ENCODE measurements at places on chromosomes 7 and 10.

DNA sequence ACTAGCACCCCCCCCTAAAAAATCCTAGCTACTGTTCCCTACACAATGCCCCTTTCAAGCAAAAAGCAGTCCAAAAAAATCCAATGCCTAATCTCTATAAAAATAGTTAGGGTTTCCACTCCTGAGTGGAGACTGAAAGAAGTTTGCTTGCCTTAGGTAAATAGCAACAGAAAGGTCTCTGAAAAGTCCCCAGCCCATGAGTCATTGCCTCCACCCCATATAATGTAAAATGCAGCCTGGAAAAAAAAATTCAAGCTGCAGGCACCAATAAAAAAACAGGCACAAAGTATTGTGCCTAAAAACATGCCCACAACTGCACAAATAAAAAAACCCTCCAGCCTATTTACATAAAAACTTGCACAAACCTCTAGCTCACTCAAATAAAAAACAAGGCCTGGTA, 47.5 kb downstream of the ZNF680 start:
- no peak for DNase-seq

- no peak for DNase-seq
Measured at GRCh38 chr7:111771638-111772037, 209.3 kb upstream of the IMMP2L start.

- no peak for DNase-seq
Measured at GRCh38 chr7:29043576-29043975, 85.4 kb upstream of the TRIL start.

GRCh38 chr7:139869886-139870285, 40.8 kb downstream of the TBXAS1 start:
- DNase-seq: no peak

DNA sequence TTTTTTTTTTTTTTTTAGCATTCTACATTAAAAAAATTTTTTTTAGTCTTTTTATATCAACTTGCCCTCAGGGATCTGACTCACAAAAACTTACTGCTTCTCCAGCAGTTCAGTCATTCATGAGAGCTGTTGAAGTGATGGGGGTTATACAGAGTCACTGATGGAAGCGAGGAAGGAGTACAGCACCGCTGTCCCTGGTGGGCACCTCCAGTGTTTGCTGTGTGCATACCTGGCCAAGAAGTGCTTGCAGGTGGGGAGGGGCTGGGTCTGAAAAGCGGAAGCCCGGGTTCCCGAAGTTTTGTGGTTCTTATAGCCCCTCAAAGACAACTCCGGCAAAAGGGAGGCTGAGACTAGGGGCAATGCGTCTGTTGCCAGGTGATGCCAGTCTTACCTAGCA, 46.2 kb downstream of the MINDY4 start:
- no peak for DNase-seq

DNA sequence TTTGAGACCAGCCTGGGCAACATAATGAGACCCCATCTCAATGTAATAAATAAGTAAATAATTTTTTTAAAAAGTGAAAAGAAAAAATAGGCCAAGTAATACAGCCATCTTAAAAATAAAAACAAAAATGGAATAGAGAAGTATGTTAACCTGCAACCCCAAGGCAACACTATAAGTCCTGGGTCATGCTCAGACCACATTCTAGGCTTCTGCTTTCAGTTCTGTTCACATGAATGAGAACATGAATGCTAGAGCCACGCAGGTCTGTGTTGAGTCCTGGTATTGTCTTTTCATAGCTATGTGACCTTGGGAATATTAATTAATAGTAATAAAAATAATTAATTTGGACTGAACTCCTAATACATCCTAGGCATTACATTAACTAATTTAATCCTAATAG, 284.0 kb downstream of the AUTS2 start:
- no peak for DNase-seq

GRCh38 chr10:77969114-77969513, 42.6 kb upstream of the DLG5 start:
- no peak for DNase-seq

- DNase-seq: no peak
Measured at GRCh38 chr10:50541317-50541716, 82.4 kb downstream of the SGMS1 start.

- DNase-seq: no peak
Measured at GRCh38 chr7:44447874-44448425, 42.5 kb downstream of the NUDCD3 start.

GRCh38 chr10:115972426-115972825, 300.6 kb downstream of the GFRA1 start:
- DNase-seq: no peak

- no peak for DNase-seq
Measured at GRCh38 chr7:70215491-70215890, 617.2 kb downstream of the AUTS2 start.

DNA sequence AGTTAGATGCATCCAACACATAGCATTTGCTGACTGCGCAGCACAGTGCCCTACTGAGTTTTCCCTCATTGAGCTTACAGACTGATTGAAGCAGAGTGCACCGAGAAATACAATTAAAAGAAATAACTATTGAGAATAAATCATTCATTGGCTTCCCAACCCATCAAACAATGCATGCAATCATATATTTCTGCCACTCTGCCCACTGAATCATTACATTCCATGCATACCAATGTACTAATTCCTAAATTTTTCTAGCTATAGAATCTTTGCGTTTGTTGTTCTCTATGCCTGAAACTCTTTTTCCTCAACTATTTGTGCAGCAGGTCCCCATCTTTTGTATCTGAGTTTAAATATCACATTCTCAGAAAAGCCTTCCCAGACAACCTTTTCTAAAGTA, 783.8 kb downstream of the SORCS1 start:
- DNase-seq: no peak

GRCh38 chr10:103648251-103648635, 154.7 kb downstream of the NEURL1 start:
- no peak for DNase-seq

DNA sequence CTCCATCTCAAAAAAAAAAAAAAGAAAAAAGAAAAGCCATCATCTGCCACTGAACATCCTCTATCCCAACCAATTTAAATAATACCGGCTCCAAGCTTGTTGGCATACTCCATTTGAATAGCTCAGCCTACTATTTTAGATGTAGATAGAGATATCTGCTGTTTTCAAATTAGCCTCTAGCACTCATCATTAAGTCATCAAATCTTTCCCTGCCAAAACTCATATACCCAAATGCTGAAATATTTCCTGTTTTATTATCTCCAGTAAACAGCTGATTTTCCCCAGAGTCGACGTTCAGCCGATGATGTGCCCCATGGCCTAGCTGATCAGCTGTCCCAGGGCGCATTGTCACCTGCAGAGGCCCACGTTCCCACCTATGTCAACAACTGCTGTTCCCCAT, 34.5 kb upstream of the FRMD4A start:
- no peak for DNase-seq

- no peak for DNase-seq
Measured at GRCh38 chr10:122152544-122152943, 118.6 kb upstream of the BTBD16 start.

DNA sequence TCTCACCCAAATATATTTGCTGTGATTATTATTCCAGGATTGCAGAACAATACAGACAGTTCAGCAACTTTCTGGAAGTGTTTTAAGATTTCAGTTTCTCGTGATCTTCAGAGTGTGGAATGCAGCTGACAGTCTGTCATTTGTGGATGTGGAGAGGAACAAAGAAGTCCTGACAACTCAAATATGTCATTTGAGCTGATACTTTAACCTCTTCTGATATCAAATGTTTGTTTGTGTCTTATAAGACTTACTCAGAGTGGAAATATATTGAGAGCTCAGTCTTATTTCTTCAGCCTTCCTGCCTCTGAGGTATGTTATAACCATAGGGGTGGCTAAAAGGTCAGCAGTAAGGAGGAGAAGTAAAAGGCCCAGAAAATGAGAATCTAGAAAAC, 96.4 kb downstream of the OSBPL3 start:
- no peak for DNase-seq

DNA sequence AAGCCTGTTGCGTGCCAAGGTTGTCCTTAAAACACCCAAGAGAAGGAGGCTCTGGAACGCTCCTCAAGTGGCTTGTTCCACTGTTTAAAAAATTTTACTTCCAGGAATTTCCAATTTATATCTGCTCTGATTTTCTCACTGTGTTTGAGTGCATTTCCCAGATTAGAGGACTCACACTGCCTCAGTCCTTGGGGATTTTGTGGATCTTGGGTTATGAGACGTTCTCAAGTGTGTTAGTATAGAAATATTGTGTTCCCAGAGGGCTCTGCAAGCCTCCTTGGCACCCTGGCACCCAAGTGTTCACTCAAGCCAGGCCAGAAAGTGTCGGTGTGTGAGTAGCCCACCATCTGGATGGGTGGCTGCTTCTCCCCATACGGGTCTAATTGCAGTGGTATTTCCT, 192.2 kb downstream of the SNX10 start:
- no peak for DNase-seq

GRCh38 chr10:128538671-128539070, 412.4 kb upstream of the MKI67 start:
- DNase-seq: no peak

DNA sequence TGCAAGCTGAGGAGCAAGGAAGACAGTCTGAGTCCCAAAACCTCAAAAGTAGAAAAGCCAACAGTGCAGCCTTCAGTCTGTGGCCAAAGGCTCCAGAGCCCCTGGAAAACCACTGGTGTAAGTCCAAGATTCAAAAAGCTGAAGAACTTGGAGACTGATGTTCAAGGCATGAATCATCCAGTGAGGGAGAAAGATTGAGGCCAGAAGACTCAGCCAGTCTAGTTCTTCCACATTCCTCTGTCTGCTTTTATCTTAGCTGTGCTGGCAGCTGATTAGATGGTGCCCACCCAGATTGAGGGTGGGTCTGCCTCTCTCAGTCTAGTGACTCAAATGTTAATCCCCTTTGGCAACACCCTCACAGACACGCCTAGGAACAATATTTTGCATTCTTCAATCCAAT, 20.1 kb upstream of the MDFIC start:
- no peak for DNase-seq

GRCh38 chr7:26549281-26549944, 257.8 kb downstream of the SNX10 start:
- DNase-seq: no peak

DNA sequence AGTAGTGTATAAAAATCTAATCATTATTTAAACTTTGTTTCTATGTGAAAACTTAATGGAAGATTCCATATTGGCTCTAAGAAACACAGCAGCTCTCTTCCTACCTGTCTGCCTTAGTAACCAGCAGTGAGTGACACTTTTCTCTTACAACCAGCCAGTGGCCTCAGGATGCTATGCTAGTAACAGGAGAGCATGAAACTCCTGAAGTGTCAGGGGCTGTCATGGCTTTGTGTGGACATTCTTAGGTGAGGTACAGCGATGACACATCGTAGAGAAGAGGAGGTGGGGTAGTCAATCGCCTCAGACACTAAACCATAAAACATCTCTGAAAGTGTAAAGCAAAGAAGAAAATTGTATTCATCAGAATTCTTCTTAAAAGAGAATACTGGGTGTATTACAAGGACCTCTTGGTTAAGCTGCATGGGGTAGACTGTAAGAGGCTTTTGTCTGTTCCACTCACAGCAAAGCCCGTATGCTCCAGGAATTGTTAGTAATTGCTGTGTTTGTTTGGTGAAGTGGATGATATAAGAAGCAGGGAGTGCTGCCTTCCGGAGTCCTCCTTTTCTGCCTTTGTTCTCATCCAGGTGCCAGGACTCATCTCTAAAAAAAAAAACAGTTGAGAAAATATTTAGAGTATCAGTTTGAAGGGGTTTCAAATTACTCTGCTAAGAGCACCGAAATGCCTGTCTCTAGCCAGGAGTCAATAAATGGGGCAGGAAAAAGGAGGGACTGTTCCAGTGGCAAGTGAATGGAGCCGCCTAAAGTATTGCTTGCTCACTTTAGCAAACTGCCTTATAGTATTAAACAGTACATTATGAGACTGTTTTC, 518.8 kb downstream of the CNTNAP2 start:
- no peak for DNase-seq

DNA sequence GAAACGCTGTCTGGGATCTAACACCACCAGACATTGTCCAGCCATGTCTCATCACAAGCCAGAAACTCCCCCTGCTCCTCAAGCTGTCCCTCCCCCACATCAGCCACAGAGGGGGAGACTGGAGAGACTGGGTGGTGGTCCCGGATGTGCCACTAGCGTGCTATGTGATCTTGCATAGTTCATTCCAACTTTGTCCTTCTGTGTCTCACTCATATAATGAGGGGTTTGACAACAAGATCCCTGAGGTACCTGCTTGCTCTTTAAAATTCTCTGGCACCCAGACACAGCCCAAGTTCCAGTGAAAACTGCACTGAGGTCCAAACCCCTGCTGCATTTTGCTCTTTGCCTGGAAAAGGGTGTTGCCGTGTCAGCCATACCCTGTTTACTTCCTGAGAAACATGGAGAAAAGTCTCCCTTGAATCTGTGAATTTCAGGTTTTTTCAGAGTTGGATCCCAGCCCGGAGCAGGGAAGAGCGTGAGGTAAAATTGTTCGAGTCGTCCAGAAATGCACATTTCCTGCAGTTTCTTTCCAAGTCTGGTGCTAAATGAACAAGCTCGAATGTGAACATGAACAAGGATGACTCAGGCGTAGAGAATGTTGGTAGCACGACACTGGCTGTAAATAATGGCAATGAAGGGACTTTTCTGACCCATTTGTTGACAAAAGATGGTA, 156.6 kb downstream of the CCDC3 start:
- DNase-seq: no peak

GRCh38 chr7:48518092-48518491, 346.8 kb downstream of the ABCA13 start:
- no peak for DNase-seq

DNA sequence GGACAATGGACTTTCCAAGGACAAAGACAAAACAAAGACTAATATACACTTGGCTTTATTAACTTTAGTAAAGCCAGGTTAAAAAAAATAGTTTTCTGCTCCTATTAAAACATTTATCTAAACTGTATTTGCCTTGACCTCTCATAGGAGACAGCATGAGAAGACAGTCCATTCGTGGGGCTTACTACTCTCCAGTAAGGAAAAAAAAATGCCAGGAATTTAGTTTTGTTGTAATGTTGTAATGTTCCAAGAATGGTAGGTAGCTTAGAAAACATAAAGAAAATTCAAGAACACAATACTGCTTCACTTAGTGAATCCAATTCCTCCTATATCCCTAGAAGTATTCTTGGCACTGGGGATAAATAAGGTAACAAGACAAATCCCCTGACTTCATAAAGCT, 81.7 kb downstream of the KMT2C start:
- DNase-seq: no peak

DNA sequence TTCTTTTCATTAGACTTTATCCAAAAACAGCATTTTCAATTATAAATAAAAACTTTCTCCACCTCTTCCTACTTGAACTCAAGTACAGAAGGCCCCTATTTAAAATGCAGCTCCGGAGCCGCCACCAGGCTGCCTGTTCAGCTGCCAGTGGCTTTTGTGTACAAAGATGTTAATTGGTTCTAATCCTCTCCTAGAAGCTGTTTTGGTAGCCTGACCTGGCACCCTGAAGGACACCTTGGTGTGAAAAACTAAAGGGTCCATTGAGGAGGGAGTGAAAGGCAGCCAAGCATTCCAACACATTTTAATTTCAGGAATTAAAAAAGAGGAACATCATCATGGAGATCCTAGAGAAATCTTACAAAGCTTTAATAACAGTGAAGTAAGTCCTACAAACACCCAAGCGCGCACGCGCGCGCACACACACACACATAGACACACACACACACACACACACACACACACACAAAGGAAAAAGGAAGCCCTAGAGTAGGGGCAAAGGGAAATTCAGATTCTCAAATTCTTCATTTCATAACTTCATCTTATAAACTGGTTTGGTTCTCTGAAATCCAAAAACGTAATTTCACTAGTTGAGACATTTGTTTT, 41.4 kb downstream of the VAX1 start:
- no peak for DNase-seq
